Cardiac septum (tissue), 1 donor: ENCODE measurements at places on chromosomes 12 and 14.
A peak's percentile ranks its signal among the peaks of the same experiment; 100 is the strongest.

- DNase-seq = no peak
These were observed 9.0 kb upstream of the SIX1 start for GRCh38 chr14:60658211-60658690.

DNA sequence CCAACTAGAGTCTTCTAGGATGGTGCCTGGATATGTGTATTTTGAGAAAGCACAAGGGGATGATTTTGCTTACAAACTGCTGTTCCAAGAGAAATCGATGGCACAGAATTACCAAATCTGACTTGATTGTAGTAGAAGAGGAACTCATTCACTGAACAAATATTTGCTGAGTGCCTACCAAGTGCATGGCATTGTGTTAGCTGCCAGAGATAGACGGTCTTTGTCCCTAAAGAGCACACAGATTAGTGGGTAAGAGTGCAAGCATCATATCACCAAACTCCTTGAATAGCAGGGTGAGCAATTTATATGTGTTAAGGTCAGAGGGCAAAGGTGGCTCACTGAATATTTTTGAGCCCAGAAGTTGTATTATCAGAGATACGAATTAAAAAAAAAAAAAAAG lies 3.5 kb upstream of the FOXN3 start:
- DNase-seq = no peak

GRCh38 chr14:23053426-23053825 lies 3.9 kb downstream of the CDH24 start:
- DNase-seq = no peak

DNA sequence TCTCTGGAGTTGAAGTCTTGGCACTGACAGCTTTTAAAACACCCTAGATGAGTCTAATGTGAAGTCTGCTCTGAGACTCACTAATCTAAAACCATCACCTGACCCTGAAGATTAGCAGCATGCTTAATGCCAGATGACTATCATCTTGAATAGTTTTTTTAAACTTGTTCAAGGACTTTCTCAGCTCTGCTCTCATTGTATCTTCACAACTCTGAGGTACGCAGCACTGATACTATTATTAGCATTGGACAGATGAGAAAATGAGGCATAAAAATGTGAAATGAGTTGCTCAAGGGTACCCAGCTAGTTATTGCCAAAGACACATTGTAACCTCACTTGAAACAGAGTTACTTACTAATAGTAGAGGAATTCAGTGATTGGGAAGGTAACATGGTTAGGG lies 4.8 kb downstream of the SLC38A1 start:
- no peak for DNase-seq

DNA sequence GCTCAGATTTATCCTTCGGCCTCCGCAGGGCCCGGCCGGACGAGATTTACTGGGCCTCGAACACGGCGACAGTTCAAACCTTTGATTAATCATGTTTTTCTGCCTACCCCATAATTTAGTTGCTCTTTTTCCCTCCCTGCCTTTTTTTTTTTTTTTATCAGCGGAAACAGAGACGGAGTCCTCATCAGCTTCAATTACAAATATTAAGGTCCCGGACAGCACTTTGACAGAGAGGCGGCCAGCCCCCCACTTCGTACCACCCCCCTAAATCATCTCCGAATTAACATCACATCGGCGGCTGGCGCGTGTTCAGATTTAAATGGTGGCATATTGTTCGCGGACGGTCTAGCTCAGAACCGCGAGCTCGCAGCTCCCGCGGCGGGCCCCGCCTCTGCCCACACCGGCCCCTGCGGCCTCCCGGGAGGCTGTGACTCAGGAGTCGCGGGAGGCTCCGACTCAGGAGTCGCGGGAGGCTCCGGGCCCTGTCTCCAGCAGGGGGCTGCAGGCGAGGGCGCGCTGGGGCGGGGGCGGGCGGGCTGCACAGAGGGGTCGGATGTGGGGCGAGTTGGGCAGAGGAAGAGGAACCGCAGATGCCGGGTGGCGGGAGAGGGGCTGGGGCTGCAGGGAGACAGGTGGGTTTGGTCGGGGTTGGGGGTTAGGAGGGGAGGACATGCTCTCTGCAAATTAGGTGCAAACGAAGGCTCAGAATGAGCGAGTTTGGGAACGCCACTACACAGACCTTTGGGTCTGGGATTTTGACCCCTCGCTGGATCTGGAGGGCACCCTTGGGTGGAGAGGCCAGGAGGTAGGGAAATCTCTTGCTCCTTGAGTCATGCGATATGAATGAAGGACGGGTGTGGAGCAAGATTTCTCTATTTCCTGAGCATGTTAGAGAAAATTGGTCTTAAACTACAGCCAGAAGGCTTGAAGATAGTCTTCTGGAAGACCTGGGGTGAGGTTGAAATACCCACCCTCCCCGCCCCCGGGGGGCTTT lies 19.6 kb upstream of the ATP5MC2 start:
- no peak for DNase-seq

- DNase-seq = no peak
These were observed 700.0 kb downstream of the TMTC2 start for GRCh38 chr12:83386527-83387264.

- no peak for DNase-seq
These were observed 855 bp downstream of the MNAT1 start for GRCh38 chr14:60735416-60735815.

GRCh38 chr12:43028826-43029225 lies 439.3 kb upstream of the PRICKLE1 start:
- no peak for DNase-seq

- DNase-seq = no peak
These were observed 382.7 kb upstream of the FAR2 start for GRCh38 chr12:28766398-28766797.

GRCh38 chr12:57235017-57235727 lies 5.7 kb downstream of the SHMT2 start:
- no peak for DNase-seq

GRCh38 chr14:104271391-104271790 lies 133.0 kb downstream of the KIF26A start:
- DNase-seq = no peak

DNA sequence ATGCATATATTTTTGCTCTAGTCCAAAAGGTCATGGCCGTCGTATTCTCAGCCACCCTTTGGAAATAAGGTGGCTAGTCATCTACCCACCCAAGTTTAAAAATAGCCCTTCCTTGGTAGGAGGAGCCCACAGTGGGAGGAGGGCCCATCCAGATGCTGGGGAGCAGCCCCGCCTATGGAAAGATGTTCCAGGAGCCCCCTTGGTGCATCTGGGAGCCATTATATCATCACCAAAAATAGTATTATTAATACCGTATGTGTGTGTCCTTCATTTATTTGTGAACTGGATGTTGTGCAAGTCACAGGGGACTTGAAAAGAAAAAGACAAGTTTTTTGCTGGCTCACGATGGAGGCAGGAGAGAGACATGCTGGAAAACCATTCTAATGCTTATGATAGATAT lies 34.0 kb downstream of the EMP1 start:
- DNase-seq = no peak

GRCh38 chr12:11748903-11749302 lies 99.4 kb downstream of the ETV6 start:
- DNase-seq = no peak

- no peak for DNase-seq
These were observed 40.4 kb upstream of the DIO3 start for GRCh38 chr14:101520621-101521472.

DNA sequence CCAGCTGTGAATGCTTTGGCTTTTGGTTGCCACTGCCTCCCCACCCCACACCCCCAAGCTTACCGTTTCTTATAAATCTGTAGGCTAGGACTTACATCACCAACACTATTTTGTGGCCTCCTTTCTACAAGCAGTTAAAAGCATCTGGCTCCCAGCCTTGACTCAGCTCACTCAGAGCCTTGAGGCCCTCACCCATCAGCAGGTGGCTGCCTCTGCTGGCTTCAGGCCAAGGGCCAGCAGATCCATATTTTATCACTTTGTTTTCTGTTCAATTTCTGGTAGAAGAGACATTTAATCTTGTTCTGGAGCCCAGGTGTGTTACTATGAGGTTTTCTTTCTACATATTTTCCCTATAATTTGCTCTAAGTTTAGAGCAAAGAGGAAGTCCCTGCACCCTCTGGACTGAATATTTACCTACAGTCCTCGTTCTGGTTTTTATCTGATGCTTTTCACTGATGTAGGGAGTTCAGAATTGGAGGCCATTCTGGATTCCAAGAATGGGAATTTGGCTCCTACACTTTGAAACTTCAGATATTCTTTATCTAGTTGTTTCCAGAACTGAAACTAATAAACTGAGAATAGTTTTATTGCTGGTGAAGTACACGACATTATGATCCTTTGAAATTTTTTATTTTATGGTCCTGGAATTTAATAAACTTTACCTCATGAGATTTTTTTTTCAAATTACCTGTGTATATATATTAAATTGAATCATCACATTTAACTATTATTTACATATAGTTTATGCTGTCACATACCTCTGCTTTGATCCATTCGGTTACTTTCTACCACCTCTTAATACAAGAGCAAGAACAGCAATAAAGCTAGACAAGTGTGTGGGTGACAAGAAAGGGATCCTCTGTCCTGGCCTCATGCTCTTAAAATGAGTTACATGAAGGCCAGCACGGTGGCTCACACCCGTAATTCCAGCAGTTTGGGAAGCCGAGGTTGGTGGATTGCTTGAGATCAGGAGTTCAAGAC lies 22.2 kb downstream of the PLBD1 start:
- no peak for DNase-seq

DNA sequence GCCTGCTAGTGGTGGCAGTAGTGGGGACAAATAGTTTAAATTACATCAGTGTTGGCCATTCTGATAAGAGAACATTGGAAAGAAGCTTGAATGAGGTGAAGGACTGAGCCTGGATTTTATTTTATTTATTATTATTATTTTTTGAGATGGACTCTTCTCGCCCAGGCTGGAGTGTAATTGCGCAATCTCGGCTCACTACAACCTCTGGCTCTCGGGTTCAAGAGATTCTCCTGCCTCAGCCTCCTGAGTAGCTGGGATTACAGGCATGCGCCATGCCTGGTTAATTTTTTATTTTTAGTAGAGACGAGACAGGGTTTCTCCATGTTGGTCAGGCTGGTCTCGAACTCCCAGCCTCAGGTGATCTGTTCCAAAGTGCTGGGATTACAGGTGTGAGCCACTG lies 739.4 kb downstream of the AACS start:
- DNase-seq = no peak

DNA sequence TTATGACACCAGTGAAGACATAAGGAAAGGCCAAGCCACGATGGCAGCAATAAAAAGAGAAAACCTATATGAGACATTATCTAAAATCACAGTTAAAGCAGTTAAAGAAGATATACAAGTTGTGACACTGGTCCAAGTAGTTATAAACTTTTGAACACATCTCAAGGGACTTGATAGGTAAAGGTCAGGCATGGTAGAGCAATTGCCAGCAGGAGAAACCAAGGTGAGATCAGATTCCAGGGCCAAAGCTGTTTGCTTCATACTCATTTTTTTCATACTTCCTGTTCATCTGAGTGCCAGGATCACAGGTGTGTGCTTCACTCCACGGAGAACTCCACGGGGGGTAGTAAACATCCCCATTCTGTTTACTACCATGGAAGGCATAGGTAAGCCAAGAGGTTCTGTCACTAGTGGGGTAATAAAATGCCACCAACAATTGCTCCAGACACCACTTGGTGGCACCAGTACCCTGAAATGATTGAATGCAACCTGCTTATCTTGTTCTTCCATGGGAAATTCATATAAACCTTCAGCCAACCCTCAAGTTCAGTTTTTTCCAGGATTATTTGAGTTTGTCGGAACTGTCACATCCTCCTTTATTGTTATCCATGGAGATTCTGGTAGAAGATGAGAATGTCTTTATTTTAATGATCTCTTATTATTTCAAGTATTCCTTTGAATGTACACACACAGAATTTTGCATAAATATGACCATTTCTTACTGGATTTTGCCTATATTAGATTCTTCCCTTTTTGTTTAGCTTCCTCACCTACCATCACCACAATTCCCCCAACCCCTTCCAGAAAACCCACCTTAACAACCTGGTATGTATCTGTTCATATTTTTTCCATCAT lies 59.2 kb upstream of the TSPAN8 start:
- no peak for DNase-seq

DNA sequence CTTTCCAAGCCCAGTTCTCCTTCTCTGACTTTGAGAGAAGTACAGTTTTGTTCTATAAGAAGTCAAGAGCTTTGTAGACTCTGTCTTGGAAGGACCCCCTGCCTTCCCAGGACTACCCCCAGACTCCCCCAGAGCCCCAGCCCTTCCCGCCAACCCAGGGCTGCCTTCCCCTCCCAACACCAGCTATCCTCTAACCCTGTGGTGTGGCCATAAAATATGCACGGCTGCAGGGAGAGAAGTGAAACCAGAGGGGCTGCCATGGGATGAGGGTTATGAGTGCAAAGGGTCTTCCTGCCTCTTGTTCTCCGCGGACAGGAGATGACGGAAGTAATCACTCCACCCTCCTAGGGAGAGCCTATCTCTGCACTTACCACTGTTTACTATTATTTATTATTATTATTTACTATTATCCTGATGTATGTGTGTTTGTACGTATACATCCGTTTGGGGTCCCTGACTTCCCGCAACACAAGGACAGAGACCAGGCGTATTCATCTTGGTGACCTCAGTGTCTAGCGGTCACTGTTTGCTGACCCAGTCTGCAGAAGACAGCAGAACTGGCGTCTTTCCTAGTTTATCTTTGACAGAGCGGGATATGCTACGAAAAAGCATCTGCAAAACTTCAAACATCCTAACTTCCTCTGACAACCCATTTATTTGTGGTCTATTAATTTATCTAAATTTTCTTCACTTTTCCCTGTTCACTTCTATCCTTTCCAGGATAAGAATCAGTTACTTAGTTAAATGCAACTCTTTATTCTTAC lies 3.5 kb upstream of the SCNN1A start:
- DNase-seq = peak; percentile 44

GRCh38 chr14:101361451-101362433 lies 199.6 kb upstream of the DIO3 start:
- DNase-seq = peak; percentile 53

- no peak for DNase-seq
These were observed 237.9 kb downstream of the IPO8 start for GRCh38 chr12:30457621-30458289.
